ENCODE measurements at places on chromosomes 12 and 14.

DNA sequence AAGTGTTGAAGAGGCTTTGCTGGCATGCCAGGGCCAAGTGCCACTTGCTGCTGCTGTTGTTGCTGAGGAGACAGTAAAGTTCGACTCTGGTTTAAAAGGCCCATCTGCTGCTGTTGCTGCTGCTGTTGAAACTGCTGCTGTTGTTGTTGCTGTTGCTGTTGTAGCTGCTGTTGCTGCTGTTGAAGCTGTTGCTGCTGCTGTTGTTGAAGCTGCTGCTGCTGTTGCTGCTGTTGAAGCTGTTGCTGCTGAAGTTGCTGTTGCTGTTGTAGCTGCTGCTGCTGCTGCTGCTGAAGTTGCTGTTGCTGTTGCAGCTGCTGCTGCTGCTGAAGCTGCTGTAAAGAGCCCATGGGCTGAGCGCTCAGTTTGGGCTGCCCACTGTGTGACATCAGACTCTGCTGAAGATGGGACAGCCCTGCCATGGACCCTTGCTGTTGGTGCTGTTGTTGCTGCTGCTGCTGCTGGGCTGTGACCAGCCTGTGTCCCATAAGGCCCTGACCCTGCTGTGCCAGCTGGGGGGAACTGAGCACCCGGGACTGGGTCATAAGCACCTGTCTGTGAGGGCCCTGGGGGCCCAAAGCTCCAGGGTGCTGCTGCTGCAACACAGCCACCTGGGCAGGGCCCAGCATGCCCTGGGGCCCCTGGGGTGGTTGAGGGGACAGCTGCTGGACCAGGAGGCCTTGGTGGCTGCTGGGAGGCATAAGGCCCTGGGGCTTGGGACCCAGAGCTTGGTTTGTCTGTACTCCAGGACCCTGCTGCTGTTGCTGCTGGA lies 14.3 kb upstream of the PRKAG1 start:
- DNase-seq: no peak

GRCh38 chr12:96190413-96191108 lies 3.6 kb upstream of the ELK3 start:
- DNase-seq: peak; percentile 40

DNA sequence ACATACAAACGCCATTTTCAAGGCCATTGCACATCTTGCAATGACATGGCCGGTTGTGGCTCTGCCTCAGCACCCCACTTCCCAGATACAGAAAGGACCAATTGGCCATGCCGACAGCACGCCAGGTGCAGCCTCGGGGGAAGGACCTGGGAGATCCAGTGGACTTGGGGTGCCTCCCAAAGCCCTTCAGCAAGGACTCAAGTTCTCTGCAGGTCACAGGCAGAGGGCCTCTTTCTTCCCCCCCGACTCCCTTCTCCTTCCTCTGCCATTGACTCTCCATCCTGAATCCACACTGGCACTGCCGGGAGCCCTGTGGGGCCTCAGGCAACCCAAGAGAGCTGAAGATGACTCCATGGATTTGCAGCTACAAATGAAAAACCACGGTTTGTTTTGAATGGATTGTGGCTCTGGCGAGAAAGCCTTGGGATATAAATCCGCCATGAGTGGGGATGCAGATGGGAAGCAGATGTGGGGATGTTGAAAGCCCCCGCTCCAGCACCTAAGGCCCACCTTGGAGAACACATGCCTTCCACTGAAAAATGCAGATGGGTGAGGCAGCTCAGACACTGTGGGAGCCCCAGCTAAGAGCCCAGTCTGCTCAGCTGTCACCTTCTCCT lies 35.1 kb upstream of the LTBP2 start:
- no peak for DNase-seq

- no peak for DNase-seq
Observed at GRCh38 chr12:6771509-6772330, 600 bp upstream of the LAG3 start.

DNA sequence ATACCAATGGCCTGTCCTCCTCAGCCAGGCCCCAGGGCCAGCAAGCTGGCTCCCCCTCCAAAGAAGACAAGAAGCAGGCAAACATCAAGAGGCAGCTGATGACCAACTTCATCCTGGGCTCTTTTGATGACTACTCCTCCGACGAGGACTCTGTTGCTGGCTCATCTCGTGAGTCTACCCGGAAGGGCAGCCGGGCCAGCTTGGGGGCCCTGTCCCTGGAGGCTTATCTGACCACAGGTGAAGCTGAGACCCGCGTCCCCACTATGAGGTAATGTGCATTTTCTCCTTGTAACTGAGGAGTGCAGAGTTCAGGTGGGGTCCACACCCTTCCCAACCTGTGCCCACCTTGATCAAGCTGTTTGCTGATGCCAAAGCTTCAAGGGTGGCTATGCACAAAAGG lies 23.4 kb downstream of the ACACB start:
- DNase-seq: no peak

GRCh38 chr12:128111951-128112350 lies 155.0 kb upstream of the TMEM132C start:
- no peak for DNase-seq

DNA sequence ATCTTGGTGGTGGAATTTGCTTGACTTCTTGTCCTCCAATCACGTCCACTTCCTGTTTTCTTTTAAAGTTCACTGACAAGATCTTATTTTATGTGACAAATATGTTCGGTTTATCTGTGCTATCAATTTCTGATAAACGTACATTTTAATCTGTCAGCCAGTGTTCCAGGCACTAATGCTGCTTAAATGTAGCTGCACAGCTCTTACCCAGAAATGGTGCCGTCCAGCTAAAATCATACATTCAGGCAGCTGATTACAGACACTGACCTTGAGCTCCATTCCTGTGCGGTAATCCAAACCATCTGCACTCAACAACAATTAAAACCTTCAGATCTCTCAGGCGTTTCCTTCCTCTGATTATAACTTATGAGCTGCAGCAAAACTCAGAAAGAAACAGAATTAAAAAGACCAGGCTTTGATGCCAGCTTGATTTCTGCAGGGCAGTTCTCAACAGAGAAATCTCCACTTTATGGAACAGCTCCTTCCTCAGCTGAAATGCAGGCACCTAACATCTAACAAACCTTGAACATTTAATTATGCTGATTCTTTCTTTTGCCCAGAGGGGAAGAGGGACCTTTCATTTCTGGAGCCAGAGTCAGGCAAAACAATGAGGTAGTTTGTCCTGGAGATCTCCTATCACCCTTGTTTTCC lies 26.4 kb upstream of the RASSF3 start:
- peak; percentile 43 for DNase-seq

DNA sequence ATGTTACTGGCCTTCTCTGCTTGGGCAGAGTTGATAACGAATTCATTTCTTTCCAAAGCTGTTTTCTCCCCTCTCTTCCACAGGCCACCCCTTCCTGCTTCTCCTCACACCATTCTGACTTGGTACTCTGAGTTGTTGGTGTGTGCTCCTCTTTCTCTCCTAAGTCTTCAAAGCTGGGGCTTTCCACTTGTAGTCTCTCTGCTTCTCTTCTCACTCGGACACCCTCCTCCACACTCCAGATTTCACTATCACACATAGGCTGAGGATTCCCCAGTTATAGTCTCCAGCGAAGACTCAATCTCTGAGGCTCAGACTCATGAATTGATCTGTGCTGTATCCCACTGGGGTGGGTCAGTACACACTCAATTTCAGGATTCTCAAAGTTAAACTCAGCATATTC lies 201.0 kb downstream of the SSPN start:
- DNase-seq: no peak

DNA sequence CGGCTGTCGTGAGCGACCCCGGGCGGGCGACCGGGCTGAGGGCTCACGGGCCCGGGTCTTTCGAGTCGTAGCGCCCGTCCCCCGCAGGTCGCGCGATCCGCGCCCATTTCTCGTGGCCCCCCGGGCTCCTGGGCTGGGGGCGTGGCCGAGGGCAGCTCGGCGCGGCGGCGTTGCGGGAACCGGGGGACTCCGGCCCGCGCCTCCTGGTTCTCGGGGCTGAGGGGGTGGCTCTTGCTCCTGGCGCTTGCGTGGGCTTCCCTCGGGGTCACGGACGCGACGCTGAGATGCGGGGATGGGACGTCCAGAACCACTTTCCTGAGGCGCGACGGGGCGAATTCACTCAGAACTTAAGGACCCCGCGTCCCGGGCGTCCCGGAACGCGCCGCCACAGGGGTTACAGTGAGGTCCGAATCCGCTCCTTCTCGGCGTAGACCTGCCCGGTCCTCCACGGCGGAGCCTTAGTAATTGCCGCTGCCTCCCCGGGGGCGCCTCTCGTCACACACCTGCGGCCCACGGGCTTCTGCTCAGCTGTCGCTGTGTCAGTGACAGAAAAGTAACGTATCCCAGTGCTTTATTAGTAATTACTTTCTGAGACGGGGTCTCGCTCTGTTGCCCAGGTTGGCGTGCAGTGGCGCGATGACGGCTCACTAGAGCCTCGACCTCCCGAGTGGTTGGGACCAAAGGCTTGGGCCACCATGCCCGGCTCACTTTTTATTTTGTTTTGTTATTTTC lies 606 bp downstream of the EP400 start:
- DNase-seq: peak; percentile 74

DNA sequence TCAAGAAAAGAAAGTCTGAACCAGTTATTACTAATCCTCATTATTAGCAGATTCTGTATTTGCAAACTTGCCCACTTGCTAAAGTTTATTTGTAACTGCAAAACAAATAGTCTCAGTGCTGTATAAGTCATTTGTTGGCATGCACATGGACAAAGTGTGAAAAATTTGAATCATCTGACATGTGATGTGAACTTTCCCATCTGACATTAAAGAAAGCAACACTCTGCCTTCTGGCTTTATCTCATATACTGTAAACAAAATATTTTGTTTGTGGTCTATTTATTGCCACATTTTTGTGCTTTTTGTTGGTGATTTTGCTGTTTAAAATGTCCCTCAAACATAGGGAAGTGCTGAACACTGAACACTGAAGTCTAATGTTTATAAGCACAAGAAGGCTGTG lies 513.8 kb downstream of the RPL10L start:
- DNase-seq: no peak

DNA sequence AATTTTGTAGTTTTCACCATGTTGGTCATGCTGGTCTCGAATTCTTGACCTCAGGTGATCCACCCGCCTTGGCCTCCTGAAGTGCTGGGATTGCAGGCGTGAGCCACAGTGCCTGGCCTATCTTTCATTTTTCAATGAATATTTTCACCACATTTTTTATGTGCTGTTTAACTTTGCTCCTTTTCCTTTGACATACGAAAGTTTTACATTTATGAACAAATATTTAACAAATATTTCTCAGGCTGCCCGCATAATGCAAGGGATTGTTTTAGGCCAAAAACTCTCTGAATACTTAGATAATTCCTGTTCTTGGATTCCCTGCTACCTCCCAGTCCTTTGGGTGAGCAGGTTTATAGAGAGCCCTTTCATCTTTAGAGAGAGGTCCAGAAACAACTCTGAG lies 8.7 kb upstream of the CHST11 start:
- no peak for DNase-seq

GRCh38 chr12:113159937-113160336 lies 10.4 kb downstream of the CFAP73 start:
- no peak for DNase-seq

GRCh38 chr12:49801141-49802063 lies 26.8 kb downstream of the NCKAP5L start:
- no peak for DNase-seq

GRCh38 chr12:21509768-21510167 lies 8.2 kb downstream of the GOLT1B start:
- no peak for DNase-seq

- DNase-seq: no peak
Observed at GRCh38 chr12:52195065-52195730, 3.4 kb upstream of the KRT80 start.

DNA sequence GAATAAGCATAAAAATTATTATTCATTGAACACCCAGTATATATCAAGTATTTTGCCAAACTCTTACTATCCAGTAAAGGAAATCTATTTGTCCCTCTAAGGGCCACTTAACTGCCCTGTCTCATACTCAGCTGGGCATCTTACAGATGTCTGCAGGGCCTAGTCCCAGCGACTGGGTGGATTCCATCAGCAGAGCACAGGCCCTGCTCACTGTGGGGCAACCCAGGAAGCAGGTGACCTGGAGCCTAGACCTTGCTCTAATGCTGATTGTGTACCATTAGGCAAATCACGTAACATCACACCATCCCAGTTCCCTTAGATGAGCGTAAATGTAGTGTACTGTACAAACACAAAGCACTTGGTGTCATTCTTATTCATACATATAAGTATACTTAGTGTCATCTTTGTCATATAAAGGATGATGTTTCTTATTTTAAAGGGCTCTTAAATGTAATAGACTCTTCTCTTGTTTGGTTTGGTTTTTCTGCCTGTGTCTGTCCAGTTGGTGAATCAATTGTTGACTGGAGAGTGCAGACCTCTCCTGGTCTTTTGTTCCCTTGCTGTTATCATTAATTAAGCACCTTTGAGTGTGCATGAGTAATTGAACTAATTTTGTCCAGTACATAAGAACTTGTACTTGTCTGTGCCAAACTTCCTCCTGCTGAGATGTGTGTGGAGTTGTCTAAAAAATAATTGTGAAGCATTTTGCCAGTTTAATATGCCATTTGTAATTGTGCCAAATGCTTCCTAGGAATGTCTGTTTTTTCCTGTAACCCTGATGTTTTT lies 49.3 kb downstream of the RAB35 start:
- no peak for DNase-seq

DNA sequence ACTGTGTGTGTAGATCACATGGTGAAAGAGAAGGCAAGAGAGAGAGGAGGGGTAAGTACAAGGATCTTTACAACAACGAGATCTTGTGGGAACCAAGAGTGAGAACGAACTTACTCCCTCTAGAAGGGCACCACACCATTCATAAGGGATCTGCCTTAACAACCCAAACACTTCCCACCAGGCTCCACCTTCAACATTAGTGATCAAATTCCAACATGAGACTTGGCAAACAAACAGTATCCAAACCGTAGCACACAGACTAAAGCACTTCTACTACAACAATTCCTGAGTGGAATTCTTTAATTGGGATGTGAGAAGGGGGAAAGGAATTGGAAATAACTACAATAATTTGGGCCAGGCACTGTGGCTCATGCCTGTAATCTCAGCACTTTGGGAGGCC lies 35.0 kb upstream of the ESR2 start:
- DNase-seq: no peak

- no peak for DNase-seq
Observed at GRCh38 chr12:51406290-51406689, 15.1 kb upstream of the GALNT6 start.

GRCh38 chr12:42957561-42958290 lies 368.2 kb upstream of the PRICKLE1 start:
- DNase-seq: no peak

DNA sequence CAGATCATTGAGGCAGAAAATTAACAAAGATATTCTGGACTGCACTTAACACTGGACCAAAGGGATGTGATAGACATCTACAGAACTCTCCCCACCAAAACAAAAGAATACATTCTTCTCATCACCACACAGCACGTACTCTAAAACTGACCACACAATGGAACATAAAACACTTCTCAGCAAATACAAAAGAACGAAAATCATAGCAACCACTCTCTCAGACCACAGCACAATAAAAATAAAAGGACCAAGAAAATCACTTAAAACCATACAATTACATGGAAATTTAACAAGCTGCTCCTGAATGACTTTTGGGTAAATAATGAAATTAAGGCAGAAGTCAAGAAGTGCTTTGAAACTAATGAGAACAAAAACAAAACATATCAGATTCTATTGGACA lies 254.0 kb upstream of the STXBP6 start:
- DNase-seq: no peak

GRCh38 chr12:56208006-56208405 lies 13.7 kb downstream of the RNF41 start:
- no peak for DNase-seq
